Sigmoid colon (tissue), 7 donors: ENCODE measurements at places on chromosomes 12 and 14. TPM values are rescaled to one million over a fixed set of nuclear protein-coding genes. Genes with fewer than 3 reads are reported as not detected.

EML1 gene
- total RNA-seq: 141 TPM

BICDL1 gene
- 1.4 TPM for total RNA-seq

IL31 gene
- not detected for total RNA-seq

GRCh38 chr14:21989090-21989489 lies 315.5 kb upstream of the OR4E1 start:
- H3K27me3 ChIP-seq: no peaks in the 10 kb centered on the region
- H3K27ac ChIP-seq: no peak overlapping the region
- H3K4me3 ChIP-seq: no peak overlapping the region
- no peaks in the 10 kb centered on the region for H3K4me1 ChIP-seq

- H3K27me3 ChIP-seq: no peaks in the 10 kb centered on the region
- no peak overlapping the region for H3K4me3 ChIP-seq
- H3K36me3 ChIP-seq: no peaks in the 10 kb centered on the region
These were observed 64.9 kb upstream of the FAM181A start for GRCh38 chr14:93862265-93862664.

DNA sequence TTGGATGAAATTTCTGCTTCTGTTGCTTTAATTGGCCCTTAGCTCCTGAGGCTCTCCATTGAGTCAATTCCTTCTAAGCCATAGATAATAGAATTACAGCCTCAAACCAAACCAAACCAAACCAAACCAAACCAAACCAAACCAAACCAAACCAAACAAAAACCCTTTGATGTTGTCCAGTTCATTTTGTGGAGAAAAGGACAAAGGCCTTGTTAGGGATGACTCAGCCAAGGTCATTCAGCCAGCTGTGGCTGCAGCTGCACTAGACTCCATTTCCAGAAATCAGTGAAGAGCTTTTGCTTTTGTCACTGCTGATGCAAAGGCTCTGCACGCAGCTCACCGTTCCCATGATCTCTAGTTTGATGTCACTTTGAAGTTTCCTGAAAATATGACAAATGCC lies 82.2 kb upstream of the RMST start:
- H3K27ac ChIP-seq: no peak overlapping the region
- DNase-seq: no peak
- no peaks in the 10 kb centered on the region for H3K4me1 ChIP-seq
- H3K27me3 ChIP-seq: no peaks in the 10 kb centered on the region
- no peak overlapping the region for H3K4me3 ChIP-seq
- no peaks in the 10 kb centered on the region for H3K36me3 ChIP-seq

- peak; percentile 75 for DNase-seq
- H3K4me3 ChIP-seq: peak overlapping the region; percentile 92
- no peaks in the 10 kb centered on the region for H3K27me3 ChIP-seq
- peaks cover 39% of the 10 kb centered on the region for H3K36me3 ChIP-seq
These were observed 657 bp downstream of the PEBP1 start for GRCh38 chr12:118136559-118137003.

- H3K4me3 ChIP-seq: peak overlapping the region; percentile 53
- no peaks in the 10 kb centered on the region for H3K27me3 ChIP-seq
- peak; percentile 97 for DNase-seq
- H3K4me1 ChIP-seq: no peaks in the 10 kb centered on the region
- peak overlapping the region; percentile 91 for H3K27ac ChIP-seq
These were observed 11.6 kb upstream of the TMPO start for GRCh38 chr12:98503592-98504367.

DNA sequence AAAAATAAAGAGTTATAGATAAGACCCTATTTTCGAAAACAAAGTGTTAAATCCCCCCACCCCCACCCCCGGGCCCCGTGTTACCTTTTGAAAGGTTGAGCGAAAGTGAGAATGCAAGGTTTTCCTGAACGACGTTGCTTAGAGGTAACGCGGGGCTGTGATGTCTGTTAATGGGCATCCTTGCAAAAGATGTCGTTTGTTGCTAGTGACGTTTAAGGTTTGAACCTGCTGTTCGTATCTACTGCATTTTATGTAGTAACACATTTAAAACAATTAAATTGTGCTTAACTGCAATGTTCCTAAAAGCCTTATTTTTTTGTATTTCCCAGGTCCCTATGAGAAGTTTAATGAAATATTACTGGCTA lies 1.2 kb downstream of the CPSF6 start:
- peak overlapping the region; percentile 94 for H3K27ac ChIP-seq
- no peaks in the 10 kb centered on the region for H3K36me3 ChIP-seq
- no peaks in the 10 kb centered on the region for H3K4me1 ChIP-seq

- no peaks in the 10 kb centered on the region for H3K36me3 ChIP-seq
- no peak overlapping the region for H3K4me3 ChIP-seq
- no peaks in the 10 kb centered on the region for H3K4me1 ChIP-seq
These were observed 1.5 kb downstream of the RASAL1 start for GRCh38 chr12:113134071-113134470.

OR4E2 gene
- not detected for total RNA-seq

DNA sequence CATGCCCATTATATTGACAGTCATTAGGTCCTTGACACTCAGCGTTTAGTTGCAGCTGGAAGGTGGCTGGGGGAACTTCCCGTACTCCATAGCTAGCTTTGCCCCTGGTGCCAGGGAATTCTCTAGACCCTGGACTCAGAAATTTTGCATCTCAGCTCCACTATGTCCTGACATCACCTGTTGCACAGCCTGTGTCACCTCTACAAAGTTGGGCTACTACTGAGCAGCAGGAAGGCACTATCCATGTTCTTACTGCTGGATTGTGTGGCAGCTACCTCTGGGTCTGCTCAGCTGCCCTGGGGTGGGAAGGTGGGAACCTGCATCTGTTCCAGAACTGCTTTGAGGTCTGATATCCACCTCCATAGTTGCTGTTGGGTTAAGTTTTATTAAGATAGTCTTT lies 11.0 kb downstream of the KCNJ8 start:
- H3K27ac ChIP-seq: no peak overlapping the region
- H3K27me3 ChIP-seq: no peaks in the 10 kb centered on the region
- H3K36me3 ChIP-seq: no peaks in the 10 kb centered on the region
- DNase-seq: no peak

AGAP2 gene
- 3.0 TPM for total RNA-seq

GRCh38 chr14:76829650-76830421 lies 3.6 kb downstream of the LRRC74A start:
- DNase-seq: peak; percentile 76
- H3K27ac ChIP-seq: peak overlapping the region; percentile 32
- no peaks in the 10 kb centered on the region for H3K27me3 ChIP-seq
- H3K4me3 ChIP-seq: no peak overlapping the region
- H3K4me1 ChIP-seq: no peaks in the 10 kb centered on the region

DNA sequence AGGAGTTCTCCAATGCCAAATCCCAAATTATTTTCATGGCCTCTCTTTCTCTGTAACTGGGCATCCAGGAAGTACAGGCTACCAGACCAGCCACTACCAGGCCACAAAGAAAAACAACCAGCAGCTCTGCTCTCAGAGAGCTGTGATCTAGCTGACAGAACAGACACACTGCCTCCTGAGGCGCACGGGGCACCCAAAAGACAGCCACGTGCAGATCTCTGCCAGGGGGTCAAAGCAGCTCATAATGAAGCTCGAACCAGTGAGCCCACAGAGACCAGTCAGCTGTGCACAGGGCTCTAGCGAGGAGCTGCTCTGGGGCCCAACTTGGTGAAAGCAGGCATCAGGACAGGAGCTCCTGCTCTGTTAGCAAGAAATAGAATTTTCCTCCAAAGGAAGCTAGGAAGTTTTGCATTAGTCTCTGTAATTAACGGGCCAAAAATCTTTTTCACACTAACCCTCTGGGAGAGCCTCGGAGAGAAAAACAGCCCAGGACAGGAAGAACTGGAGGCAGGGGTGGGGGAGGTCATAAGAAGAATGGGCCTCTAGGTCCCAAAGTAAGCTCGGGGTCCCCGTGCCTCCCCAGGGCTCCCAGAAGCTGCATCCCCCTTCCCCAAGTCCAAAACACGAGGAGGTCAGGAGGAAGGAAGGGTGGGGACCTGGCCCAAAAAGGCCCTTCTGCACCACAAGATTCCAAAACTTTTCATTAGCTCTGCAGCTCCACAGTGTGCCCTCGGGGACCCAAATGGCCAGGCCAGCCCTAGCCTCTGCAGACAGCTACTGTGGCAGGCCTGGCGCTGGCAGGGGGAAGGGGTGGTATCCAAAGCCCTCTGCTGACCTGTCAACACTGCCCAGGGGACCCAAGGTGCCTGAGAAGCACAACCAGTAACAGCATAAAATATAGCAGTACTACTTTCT lies 30.2 kb downstream of the ACTN1 start:
- peak; percentile 76 for DNase-seq
- no peaks in the 10 kb centered on the region for H3K36me3 ChIP-seq
- H3K4me3 ChIP-seq: peak overlapping the region; percentile 12
- peak overlapping the region; percentile 100 for H3K27ac ChIP-seq

TEX22 gene
- total RNA-seq: not detected

DNA sequence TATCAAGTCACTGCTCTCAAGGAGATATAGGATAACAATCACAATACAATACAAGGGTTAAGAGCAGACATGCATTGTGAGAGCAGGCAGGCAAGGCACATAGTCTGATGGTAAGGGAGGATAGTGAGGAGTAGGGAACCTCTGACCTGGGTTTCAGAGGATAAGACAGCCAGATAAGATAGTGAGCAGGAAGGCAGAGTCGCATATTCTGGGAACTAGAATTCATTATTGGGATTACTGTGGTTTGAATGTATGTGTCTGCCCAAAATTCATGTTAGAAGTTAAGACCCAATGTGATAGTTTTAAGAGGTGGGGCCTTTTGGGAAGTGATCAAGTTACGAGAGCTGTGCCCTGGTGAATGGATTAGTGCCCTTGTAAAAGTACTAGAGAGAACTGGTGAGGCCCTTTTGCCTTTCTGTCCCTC lies 14.4 kb upstream of the ATF1 start:
- DNase-seq: no peak
- H3K36me3 ChIP-seq: no peaks in the 10 kb centered on the region
- no peak overlapping the region for H3K4me3 ChIP-seq
- H3K27ac ChIP-seq: no peak overlapping the region
- no peaks in the 10 kb centered on the region for H3K27me3 ChIP-seq
- H3K4me1 ChIP-seq: no peaks in the 10 kb centered on the region

DNA sequence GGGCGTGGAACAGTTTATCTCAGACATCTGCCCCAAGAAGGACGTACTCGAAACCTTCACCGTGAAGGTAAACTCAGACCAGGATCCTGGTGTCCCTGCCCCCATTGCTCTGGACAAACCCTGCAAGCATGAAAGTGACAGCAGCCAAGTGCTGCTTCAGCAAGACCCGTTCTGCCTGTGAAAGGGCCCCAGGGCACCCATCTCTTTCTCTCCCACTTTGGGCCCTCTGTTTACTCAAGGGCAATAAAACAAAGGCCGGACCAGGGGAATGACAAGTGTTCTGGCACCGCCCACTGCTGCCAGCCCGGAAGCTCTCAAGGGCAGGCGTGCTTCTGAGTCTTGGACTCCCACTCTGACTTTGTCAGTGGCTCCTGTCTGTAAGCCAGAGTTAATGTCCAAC lies 35.3 kb downstream of the CD9 start:
- H3K4me3 ChIP-seq: no peak overlapping the region
- peaks cover 40% of the 10 kb centered on the region for H3K36me3 ChIP-seq

GRCh38 chr12:119259484-119259883 lies 75.0 kb upstream of the CCDC60 start:
- no peak overlapping the region for H3K27ac ChIP-seq
- no peaks in the 10 kb centered on the region for H3K36me3 ChIP-seq
- H3K27me3 ChIP-seq: no peaks in the 10 kb centered on the region
- no peaks in the 10 kb centered on the region for H3K4me1 ChIP-seq

FKBP3 gene
- 53.5 TPM for total RNA-seq

DNA sequence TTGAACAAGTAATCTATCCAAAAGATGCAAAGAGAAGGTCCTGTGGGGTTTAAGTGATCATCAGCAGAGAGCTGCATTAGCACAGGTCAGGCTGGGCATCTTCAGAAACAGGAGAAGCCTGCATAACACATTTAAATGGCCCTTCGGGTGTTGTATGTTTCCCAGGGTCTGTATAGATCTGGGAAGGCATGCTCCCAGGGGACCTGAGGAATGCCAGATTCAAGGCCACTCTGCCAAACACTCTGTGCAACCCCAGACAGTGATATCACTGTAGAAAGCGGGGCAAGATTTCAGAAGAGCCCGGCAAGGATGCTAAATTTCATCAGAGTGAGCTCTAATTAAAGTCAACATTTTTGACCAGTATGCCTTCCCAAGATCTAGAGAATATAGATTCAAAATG lies 92.9 kb downstream of the ARMH4 start:
- no peaks in the 10 kb centered on the region for H3K4me1 ChIP-seq
- no peaks in the 10 kb centered on the region for H3K27me3 ChIP-seq
- DNase-seq: no peak
- H3K27ac ChIP-seq: no peak overlapping the region
- H3K4me3 ChIP-seq: no peak overlapping the region

PTPRR gene
- total RNA-seq: 0.99 TPM

DNA sequence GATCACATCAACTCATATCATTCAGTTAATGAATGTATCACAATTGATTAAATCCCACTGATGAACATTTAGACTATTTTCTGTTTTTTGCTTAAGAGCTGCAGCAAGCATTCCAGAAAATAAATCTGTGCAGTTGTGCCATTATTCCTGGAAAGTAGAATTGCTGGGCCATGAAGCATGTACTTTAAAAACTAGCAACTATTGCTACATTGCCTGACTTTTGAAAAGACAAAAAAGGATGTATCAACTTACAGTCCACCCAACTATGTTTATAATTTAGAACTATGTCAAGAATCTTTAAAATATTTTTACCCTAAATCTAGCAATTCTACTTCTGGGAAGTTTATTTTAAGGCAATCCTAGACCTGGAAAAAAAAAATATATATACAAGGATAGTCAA lies 33.4 kb upstream of the ERGIC2 start:
- DNase-seq: no peak
- no peaks in the 10 kb centered on the region for H3K4me1 ChIP-seq
- H3K36me3 ChIP-seq: no peaks in the 10 kb centered on the region
- H3K4me3 ChIP-seq: no peak overlapping the region
- no peak overlapping the region for H3K27ac ChIP-seq

THAP2 gene
- 3.1 TPM for total RNA-seq

- no peak for DNase-seq
- no peaks in the 10 kb centered on the region for H3K36me3 ChIP-seq
- H3K4me3 ChIP-seq: no peak overlapping the region
- no peak overlapping the region for H3K27ac ChIP-seq
These were observed 905 bp upstream of the DLK1 start for GRCh38 chr14:100725587-100726387.

DNA sequence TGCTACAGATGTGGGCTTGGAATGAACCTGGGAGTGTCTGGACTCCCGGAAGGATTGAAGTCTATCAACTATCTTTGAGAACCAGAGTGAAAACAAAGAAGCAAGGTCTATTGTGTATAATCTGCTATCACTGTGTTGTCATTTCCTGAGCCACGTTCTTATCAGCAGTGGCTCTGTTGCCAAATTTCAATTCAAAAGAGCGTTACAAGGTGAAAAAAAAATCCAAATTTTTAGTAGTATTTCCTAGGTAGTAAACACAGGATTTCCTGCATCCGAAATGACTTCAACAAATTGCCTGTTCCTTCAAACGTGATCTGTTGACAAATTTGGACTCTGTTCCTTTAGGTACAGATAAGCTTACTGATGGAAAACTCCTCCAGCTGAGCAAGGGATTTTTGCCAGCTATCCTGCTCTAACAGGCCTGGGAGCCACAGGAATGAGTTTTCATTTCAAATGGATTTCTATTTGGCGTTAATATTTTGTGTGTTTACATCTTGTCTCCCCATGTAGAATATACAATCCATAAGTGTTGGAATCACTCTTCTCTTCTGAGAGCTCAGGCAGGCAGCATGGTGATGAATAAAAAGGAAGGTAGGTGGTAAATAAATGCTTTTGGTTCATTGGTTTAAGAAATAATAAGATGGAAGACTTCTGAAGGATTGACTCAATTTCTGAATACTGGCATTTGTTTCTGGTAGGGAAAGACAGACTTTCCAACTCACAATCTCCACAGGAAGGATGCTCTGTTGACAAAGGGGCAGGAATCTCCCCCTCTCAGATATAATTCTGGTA lies 58.5 kb downstream of the GPR135 start:
- DNase-seq: no peak
- no peak overlapping the region for H3K4me3 ChIP-seq
- H3K4me1 ChIP-seq: no peaks in the 10 kb centered on the region
- H3K27ac ChIP-seq: peak overlapping the region; percentile 59

BHLHE41 gene
- total RNA-seq: 6.4 TPM

HOXC11 gene
- total RNA-seq: not detected

WNT5B gene
- total RNA-seq: 8.4 TPM
